ENCODE measurements at places on chromosomes 5 and 9.
A peak's percentile ranks its signal among the peaks of the same experiment; 100 is the strongest.

GRCh38 chr9:36461323-36461722 is 61.3 kb upstream of the RNF38 start:
- no peak for DNase-seq

GRCh38 chr5:77232574-77233358 is 22.3 kb downstream of the PDE8B start:
- DNase-seq = no peak

DNA sequence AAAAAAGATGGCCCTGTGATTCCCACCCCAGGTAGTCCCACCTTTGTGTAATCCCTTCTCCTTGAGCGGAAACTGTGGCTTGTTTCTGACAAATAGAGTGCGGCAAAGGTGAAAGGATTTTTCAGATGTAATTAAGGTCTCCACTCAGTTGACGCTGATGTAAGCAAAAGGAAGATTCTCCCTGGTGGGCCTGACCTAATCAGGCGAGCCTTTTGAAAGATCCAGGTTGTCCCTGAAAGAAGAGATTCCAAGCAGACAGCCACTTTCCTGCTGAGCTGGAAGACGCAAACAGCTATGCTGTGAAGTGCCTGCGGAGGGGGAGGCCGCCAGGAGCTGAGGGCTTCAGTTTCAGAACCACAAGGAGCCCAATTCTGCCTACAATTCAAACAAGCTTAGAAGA is 24.1 kb downstream of the PTGES start:
- DNase-seq = no peak

- no peak for DNase-seq
Observed at GRCh38 chr5:180589771-180590542, 1.3 kb downstream of the SCGB3A1 start.

DNA sequence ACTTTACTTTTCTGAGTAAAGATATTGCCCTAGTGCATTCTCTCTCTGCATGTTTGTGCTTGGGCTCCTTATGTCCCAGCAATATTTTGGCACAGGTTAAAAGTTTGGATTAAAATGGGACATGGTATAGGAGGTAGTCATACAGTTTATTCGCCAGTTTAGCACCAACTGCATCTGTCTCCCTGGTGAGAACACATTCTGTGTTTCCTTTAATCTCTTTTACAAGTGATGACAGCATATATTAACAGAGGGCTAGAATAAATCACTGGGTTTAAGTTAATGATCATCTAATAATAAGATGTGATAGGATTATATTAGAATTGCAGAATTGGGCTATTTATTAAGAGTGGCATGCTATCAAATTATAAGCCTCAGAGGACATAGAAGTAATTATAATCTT is 550.1 kb downstream of the LRRC70 start:
- DNase-seq = no peak

GRCh38 chr9:131178382-131178781 is 53.0 kb downstream of the NUP214 start:
- peak; percentile 67 for DNase-seq

DNA sequence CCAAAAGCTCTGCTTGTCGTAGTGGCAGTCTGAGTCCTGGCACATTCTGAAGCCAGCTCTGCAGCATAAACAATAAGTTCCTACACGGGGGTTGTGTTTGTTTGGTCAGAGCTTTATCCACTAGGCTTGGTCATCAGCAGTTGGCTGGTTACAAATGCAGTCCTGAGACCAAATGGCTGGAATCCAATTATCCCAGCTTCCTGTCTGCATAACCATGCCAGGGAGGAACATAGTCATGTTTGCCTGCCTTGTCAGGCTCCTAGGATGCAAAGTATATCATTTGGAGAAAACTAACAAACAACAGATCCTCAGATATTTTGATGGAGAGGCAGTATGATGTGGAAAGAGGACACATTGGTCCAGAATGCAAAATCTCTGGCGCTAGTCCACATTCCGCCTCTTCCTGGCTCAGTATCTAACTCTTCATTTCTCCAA is 85.8 kb downstream of the FBXO38 start:
- DNase-seq = peak; percentile 1

GRCh38 chr9:127473932-127474331 is 22.6 kb downstream of the LRSAM1 start:
- DNase-seq = no peak

DNA sequence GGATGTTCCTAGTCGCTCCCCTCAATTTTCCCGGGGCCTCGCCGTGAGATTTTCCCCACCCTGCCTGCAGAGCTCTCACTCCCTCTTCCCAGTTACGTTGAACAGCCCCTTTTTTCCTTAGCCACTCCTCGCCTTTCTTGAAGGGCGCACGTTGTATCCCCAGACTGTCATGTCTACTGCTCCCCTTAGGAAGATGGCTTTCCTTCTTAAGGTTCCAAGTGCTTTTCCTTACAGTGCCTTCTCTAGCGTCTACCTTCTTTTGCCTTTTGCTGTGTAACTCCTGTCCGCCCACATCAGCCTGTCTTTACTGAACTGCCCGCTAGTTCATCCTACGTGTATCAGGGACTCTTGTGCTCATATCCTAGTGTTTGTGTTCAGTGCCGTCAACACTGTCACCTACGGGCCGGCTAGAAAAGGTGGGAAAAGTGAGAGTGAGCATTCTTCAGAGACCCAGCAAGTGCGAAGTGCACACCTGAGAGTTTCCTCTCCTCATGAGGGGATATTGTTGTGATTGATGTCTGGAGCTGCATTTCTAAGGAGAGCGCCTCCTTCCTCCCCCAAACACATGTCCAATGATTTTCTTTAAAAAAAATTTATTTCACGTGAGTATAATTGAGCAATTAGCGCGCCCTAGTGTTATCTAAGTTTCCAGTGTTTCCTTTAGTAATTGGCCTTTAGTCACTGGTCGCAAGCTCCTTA is 764 bp downstream of the CAMLG start:
- peak; percentile 18 for DNase-seq

DNA sequence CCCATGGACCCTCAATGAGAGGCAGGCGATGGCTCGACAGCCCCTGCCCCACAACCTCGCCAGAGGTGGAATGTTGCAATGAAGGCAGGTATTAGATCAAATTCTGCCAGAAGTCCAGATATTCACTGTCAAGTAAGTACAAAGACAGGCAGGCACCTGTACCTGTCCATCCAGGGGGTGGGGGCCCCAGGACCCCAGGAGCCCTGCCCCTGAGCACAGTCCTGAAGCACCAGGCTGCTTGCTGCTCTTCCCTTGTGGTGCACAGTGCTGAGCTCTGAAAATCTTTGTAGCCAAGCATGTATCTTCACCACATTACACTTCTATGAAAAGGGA is 26.2 kb upstream of the HMCN2 start:
- no peak for DNase-seq

GRCh38 chr5:83608122-83608521 is 112.5 kb downstream of the HAPLN1 start:
- DNase-seq = no peak

- no peak for DNase-seq
Observed at GRCh38 chr9:100584951-100585350, 7.1 kb downstream of the CAVIN4 start.

DNA sequence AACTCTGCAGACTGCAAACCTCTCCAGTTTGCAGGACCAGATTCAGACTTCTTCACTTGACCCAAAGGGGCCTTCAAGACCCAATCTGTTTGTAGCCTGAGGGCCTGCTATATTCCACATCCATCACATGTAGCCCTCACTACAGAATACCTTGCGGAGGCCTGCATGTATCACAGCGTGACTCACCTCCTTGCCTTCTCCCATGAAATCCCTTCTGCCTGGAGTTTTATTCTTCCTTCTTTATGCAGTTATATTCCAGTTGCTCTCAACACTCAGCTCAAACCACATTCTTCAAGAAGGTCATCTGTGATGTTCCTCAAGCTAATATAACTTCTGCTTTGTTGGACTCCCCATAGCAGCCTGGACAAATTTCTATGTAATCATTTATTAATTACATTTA is 198.5 kb upstream of the PTGER4 start:
- DNase-seq = no peak

- no peak for DNase-seq
Observed at GRCh38 chr9:104780796-104781395, 17.0 kb downstream of the NIPSNAP3B start.

DNA sequence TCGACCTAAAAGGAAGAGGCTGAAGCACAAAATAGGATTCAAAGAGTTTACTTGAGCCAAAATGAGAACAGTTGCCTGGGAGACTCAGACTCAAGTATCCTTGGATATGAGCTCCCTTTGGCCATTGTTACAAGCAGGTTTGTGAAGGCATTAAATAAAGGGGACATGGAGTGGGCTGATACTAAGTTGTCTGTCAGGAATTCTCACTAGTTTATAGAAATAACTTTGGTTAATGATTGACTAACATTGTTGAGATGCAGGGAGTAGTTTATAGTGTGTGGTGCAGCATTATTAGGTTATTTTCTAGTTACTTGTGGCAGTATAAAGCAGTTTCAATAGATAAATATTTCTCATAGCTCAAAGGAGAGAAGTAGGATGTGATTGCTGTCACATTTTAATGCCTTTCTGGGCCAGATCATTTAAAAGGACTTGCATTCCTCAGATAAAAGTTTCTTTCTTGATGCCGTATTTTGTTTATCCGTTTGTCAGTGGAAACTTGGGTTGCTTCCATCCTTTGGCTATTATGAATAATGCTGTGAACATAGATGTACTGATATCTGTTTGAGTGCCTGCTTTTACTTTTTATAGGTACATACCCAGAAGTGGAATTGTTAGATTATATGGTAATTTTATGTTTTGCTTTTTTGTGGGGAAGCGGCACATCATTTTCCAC is 9.1 kb downstream of the AP3S1 start:
- no peak for DNase-seq

DNA sequence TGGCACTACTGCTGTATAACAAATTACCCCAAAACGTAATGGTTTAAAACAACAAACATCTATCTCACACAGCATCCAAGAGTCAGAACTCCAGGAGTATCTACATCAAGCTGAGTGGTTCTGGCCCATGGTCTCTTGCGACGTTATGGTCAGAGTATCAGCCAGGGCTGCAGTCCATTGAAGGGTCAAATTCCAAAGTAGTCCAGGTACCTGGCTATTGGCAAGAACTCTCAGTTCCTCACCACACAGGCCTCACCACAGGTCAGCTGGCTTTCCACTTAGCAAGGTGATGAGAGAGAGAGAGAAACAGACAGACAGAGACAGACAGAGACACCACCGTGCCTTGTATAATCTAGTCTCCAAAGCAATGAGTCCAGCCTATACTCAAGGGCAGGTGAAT is 22.6 kb downstream of the EPB41L4A start:
- no peak for DNase-seq

DNA sequence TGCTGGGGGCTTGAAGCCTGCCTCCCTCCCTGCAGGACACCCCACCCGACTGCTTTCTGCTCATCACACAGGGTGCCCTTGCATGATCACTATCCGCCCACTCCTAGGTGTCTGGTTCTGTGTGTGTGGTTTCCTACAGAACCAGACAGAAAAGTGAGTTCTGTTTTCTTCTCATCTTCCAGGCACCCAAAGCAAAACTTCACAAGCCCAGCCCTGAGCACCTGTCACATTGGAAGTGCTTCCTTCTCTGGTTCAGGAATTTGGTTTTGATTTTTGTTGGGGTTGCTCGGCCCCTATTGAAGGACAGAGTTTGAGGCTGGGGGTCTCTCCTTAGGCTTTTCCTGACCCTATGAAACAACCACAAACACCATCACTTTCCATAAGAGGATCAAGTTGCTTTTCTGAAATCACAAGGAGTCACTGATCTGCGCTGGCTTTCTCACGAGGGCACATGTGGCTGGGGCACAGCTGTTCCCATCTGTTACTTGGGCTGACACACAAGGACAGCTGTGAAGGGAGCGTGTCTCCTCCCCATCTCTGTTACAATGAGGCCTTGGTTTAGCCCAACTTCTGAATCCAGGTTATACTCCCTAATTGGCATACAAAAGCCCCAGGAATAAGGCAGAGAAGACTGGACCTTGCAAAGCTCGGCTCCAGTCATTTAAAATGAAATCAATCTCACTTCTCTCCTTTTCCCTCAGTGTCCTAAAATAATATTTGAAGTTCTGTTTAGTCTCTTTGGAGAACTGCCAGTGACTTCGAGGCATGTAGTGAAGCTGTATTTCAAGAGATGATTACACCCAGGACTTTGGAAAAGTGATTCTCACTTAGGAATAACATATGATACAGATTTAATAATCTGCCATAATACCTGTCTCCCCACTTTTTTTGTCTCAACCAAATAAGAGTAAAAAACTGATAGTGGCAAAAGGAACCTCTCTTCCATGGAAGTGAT is 213.1 kb upstream of the GAS1 start:
- no peak for DNase-seq

- DNase-seq = no peak
Observed at GRCh38 chr9:130450344-130451003, 5.7 kb downstream of the ASS1 start.

GRCh38 chr9:7983490-7983889 is 183.9 kb upstream of the DMAC1 start:
- peak; percentile 8 for DNase-seq

- DNase-seq = no peak
Observed at GRCh38 chr9:119934497-119934896, 565.3 kb upstream of the BRINP1 start.

GRCh38 chr9:95715868-95716435 is 159.5 kb upstream of the ERCC6L2 start:
- no peak for DNase-seq

DNA sequence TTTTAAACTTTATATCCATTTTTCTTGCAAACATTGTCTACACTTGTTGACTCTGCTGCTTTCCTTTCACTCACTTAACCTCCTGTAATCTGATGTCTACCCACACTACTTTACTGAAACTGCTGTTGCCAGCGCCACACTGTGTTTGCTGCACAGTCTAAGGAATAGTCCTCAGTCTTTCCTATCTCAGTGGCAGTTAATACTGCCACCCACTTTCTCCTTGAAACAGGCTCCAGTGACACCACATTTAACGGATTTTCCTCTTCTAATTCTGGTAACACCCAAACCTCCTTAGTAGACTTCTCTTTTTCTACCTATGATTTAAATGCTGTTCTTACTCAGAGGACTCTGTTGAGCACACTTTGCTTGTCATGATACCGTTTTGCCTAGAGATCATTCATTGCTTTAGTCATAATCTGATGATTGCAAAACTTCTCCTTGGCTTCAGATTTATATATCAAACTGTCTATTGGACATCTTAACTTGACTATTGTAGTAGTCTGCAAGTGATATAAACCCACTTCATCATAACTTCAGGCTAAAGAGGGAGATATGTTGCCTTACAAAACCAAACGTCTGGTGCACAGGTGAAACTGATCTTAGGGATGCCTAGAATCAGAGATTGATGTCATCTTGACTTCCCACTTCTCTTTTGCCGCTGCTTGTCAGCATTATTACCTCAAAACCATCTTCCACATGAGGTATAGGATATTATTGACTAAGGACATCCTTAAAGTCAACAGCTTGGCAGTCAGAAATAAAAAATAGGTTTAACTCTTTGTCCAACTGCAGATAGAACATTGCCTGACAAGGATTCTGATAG is 94.1 kb downstream of the CDC42SE2 start:
- no peak for DNase-seq

- DNase-seq = peak; percentile 1
Observed at GRCh38 chr5:117738571-117738970, 1163.9 kb upstream of the SEMA6A start.
